IMR-90 (cell line): ENCODE measurements at places on chromosomes 2 and 18. TPM values are rescaled to one million over a fixed set of nuclear protein-coding genes. Genes with fewer than 3 reads are reported as not detected.
A peak's percentile ranks its signal among the peaks of the same experiment; 100 is the strongest.

The MC2R gene
- not detected in 2 replicates for total RNA-seq

The RESP18 gene
- not detected in 2 replicates for total RNA-seq

The NT5C1B gene
- not detected in 2 replicates for total RNA-seq

The PLA2R1 gene
- 0.28 and 0.54 TPM in 2 replicates for total RNA-seq

The NYAP2 gene
- not detected in 2 replicates for total RNA-seq

The RPE gene
- total RNA-seq: 114 and 339 TPM in 2 replicates

The SPC25 gene
- total RNA-seq: 2.0 and 5.6 TPM in 2 replicates

The FBXO15 gene
- total RNA-seq: 0.90 and 1.1 TPM in 2 replicates

The TUBA4B gene
- not detected in 2 replicates for total RNA-seq

The CIDEA gene
- total RNA-seq: not detected in 2 replicates

The USP34 gene
- 128 and 139 TPM in 2 replicates for total RNA-seq

DNA sequence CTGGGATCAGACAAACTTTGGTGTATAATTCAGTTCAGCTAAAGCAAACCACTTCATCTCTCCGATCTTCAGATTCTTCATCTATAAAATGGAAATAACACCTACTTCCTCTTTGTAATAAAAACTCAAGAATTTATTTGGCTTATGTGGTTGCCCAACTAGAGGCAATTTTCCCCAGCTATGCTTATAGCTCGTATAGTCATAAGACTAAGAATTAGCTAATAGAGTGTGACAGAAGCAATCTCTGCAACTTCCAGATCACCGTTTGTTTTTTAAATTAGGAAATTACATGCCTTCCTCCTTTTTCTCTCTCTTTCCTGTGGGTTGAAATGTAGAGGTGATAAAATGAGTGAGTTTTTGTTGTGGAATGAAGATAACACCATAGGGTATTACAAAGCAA, 35.3 kb upstream of the KCNF1 start:
- H3K27me3 ChIP-seq: no peaks in the 10 kb centered on the region
- H3K36me3 ChIP-seq: no peaks in the 10 kb centered on the region
- no peaks in the 10 kb centered on the region for H3K4me1 ChIP-seq
- no peak for DNase-seq

DNA sequence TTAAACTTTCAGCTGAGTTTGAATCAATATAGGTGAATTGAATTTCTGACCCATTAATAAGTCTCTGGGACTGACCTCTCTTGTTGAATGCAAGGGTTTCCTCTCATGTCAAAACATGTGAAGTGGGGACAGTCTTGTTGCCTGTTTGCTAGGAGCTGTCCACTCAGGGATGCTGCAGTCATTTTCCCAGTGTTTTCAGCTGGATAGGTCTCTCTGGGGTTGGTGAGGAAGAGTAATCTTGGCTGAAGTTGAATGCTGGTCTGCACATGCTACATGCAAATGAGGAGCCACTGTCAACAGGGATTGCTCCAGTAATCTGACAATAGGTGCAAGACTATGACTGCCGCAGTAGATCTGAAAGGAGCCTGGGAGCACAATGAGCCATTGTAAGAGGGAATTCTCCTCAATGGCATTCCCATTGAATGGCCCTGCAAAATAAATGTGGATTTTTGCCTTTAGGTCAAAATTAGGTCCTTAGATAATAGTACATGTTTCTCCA, 34.1 kb upstream of the IL1RL1 start:
- H3K4me1 ChIP-seq: no peaks in the 10 kb centered on the region
- H3K27ac ChIP-seq: no peak overlapping the region
- H3K36me3 ChIP-seq: no peaks in the 10 kb centered on the region
- H3K27me3 ChIP-seq: no peaks in the 10 kb centered on the region; the same call in 1 of the 2 replicates
- DNase-seq: no peak

DNA sequence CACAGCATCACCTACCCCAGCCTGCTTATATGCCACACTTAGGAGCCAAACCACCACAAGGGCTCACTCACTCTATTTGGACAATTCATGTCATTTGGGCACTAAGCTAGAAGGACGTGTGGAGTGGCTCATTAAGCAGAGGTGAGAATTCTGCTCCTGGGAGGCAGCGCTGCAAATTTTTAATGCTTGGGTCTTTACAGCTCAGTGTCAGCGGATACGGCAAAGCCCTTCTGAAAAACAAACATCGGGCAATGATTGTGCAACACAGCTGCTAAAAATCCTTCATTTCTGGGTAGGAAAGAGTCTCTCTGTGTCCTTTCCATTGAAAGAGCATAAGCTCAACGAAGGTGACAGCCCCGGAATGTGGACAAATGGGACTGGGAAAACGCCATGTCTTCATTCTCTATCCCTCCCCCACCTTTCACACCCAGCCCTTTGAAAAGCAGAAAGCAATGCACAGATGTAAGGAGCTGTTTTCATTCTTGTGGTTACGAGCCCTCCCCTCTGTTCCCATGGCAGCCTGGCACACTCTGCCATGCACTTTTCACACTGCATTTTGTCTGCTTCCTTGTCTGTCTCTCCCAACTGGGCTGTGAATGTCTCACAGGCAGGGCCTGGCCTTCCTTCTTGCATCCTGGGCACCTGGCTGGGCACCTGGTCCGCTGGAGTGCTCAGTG, 16.0 kb downstream of the TMEM177 start:
- H3K4me3 ChIP-seq: no peak overlapping the region
- no peaks in the 10 kb centered on the region for H3K36me3 ChIP-seq
- peak; percentile 54 for DNase-seq
- H3K27ac ChIP-seq: no peak overlapping the region
- peaks cover 25% of the 10 kb centered on the region for H3K27me3 ChIP-seq

DNA sequence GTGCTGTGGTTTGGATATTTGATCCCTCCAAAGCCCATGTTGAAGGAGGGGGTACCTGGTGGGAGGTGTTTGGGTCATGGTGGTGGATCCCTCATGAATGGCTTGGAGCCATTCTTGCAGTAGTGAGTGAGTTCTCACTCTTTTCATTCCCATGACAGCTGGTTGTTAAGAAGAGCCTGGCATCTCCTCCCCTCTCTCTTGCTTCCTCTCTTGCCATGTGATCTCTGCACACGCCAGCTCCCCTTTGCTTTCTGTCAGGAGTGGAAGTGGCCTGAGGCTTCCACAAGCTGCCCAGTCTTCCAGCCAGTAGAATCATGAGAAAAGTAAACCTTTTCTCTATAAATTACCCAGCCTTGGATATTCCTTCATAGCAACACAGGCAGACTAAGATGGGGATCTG, 8.6 kb downstream of the ADD2 start:
- H3K36me3 ChIP-seq: no peaks in the 10 kb centered on the region
- no peaks in the 10 kb centered on the region for H3K4me1 ChIP-seq
- H3K27me3 ChIP-seq: peaks cover 2% of the 10 kb centered on the region; the same call in 1 of the 2 replicates
- H3K4me3 ChIP-seq: no peak overlapping the region

DNA sequence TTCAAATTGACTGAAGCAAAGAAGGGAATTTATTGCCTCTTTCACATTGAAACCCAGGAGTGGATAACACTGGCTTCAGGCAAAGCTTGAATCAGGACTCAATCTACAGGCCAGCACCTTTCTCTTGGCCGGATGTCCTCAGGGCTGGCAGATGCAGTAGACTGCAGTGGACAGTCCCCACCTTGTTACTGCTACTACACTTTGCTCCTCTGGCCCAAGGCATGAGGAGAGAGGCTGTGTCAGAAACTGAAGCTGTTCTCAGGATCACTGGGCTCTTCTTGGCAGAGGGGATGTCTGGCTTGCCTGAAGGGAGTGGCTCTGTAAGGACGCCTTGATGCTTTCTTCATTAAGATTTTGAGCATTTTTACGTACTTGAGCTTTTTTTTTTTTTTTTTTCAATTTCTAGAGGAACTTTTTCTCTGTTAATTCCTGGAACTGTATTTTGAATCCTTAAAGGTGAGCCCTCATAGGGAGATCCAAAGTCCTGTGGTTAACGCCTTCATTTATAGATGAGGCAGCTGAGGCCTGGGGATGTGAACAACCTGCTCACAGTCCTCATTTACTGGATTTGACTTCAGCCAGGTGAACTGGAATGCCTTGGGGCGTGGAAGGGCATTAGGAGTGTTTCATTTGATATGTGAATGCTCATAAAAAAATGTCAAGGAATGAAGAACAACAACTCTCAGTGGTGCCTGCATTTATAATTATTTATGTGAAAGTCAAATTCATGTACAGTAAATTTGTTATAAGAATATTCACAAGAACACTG, 36.6 kb downstream of the CASP10 start:
- no peak overlapping the region for H3K4me3 ChIP-seq
- peaks cover 2% of the 10 kb centered on the region; the same call in 1 of the 2 replicates for H3K27me3 ChIP-seq
- no peak for DNase-seq
- no peak overlapping the region for H3K27ac ChIP-seq

GRCh38 chr2:202015471-202015870, 18.2 kb upstream of the FZD7 start:
- no peak overlapping the region for H3K4me3 ChIP-seq
- no peak for DNase-seq
- peaks cover 10% of the 10 kb centered on the region for H3K4me1 ChIP-seq

GRCh38 chr2:67400560-67401485, 3.7 kb downstream of the ETAA1 start:
- H3K4me1 ChIP-seq: no peaks in the 10 kb centered on the region; the same call in 1 of the 2 replicates
- peak overlapping the region; percentile 44; the same call in 1 of the 2 replicates for H3K27ac ChIP-seq
- H3K4me3 ChIP-seq: no peak overlapping the region
- peak; percentile 71 for DNase-seq
- H3K27me3 ChIP-seq: no peaks in the 10 kb centered on the region
- H3K36me3 ChIP-seq: peaks cover 9% of the 10 kb centered on the region; the same call in 1 of the 2 replicates

GRCh38 chr18:35371412-35372195, 5.5 kb downstream of the ZNF396 start:
- no peak overlapping the region for H3K4me3 ChIP-seq
- DNase-seq: peak; percentile 79
- peaks cover 2% of the 10 kb centered on the region for H3K4me1 ChIP-seq
- H3K27me3 ChIP-seq: no peaks in the 10 kb centered on the region
- H3K27ac ChIP-seq: no peak overlapping the region
- no peaks in the 10 kb centered on the region for H3K36me3 ChIP-seq

- H3K27ac ChIP-seq: peak overlapping the region; percentile 80; the same call in 1 of the 2 replicates
- peaks cover 7% of the 10 kb centered on the region for H3K4me1 ChIP-seq
- H3K4me3 ChIP-seq: no peak overlapping the region
- H3K36me3 ChIP-seq: no peaks in the 10 kb centered on the region
- peak; percentile 78 for DNase-seq
- no peaks in the 10 kb centered on the region for H3K27me3 ChIP-seq
These were observed 104.8 kb upstream of the WDR75 start for GRCh38 chr2:189336276-189336975.

DNA sequence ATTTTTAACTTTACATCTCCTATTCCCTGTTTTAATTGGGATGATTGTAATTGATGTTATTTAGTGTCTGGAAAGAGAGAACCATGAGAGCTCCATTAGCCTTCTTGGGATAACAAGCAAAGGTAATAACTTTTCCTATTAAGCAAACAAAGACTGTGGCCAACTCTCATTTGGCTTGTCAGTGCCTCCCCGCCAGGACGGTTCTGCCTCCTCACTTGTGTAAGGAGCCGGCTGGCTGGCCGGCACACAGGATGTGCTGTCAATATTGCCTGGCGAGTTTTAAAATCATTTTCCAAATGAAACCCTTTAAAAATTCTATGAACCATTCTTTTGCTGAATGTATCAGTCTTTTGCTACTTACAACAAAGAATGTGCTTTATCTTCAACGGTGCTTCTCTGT, 898.3 kb downstream of the CPS1 start:
- H3K27me3 ChIP-seq: no peaks in the 10 kb centered on the region
- H3K4me3 ChIP-seq: no peak overlapping the region
- no peak overlapping the region for H3K27ac ChIP-seq
- no peaks in the 10 kb centered on the region for H3K4me1 ChIP-seq
- DNase-seq: no peak
- H3K36me3 ChIP-seq: no peaks in the 10 kb centered on the region

DNA sequence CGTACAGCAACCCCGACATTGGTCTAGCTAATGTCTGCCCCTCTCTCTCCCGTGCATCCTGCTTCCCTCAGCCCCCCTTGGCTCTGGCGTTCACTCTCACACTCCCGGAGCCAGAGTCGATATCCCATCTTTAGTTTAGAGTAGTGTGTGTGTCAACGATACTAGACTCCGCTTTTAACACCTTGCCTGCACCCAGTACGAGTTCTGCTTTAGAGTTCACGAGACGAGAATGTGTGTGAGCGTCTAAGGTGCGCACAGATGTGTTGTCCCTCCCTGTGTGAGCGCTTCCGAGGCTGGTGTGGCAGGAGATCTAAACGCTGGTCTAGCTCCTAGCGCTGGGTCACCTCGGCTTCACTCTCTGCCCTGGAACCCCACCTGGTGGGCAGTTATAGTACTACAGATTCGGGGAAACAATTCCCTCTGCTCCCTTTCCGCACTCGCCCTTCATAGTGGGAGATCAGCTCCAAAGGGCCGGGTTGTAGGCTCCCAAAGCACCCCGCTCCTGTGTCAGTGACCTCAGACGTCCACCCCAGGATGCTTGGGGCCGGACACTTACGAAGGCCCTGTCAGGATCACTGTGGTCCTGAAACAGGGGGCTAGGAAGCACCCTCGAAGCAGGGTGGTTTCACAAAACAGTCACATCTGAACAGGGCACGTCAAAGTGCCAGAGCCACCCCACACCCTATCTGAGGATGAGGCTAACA, 2.6 kb upstream of the CYP26B1 start:
- no peak overlapping the region for H3K27ac ChIP-seq
- H3K4me3 ChIP-seq: no peak overlapping the region; the same call in 1 of the 2 replicates
- H3K27me3 ChIP-seq: peaks cover 89% of the 10 kb centered on the region
- H3K4me1 ChIP-seq: peaks cover 14% of the 10 kb centered on the region; the same call in 1 of the 2 replicates
- H3K36me3 ChIP-seq: no peaks in the 10 kb centered on the region

GRCh38 chr18:80154293-80154692, 45.2 kb downstream of the ADNP2 start:
- H3K4me3 ChIP-seq: no peak overlapping the region
- DNase-seq: peak; percentile 11
- H3K27me3 ChIP-seq: no peaks in the 10 kb centered on the region

GRCh38 chr2:224970311-224970710, 72.0 kb downstream of the DOCK10 start:
- no peaks in the 10 kb centered on the region for H3K27me3 ChIP-seq
- no peak overlapping the region for H3K27ac ChIP-seq
- no peaks in the 10 kb centered on the region for H3K4me1 ChIP-seq
- H3K36me3 ChIP-seq: no peaks in the 10 kb centered on the region
- no peak overlapping the region for H3K4me3 ChIP-seq

- no peak overlapping the region for H3K4me3 ChIP-seq
- DNase-seq: no peak
- no peak overlapping the region for H3K27ac ChIP-seq
- peaks cover 6% of the 10 kb centered on the region for H3K36me3 ChIP-seq
- no peaks in the 10 kb centered on the region for H3K27me3 ChIP-seq
- peaks cover 2% of the 10 kb centered on the region; the same call in 1 of the 2 replicates for H3K4me1 ChIP-seq
These were observed 30.5 kb downstream of the NAB1 start for GRCh38 chr2:190679391-190679790.

GRCh38 chr18:58937071-58937886, 72.6 kb downstream of the ZNF532 start:
- no peaks in the 10 kb centered on the region for H3K27me3 ChIP-seq
- peaks cover 5% of the 10 kb centered on the region; the same call in 1 of the 2 replicates for H3K4me1 ChIP-seq
- no peak overlapping the region for H3K27ac ChIP-seq
- peaks cover 18% of the 10 kb centered on the region for H3K36me3 ChIP-seq
- peak overlapping the region; percentile 18; the same call in 1 of the 2 replicates for H3K4me3 ChIP-seq

GRCh38 chr2:76687923-76688322, 834.3 kb downstream of the LRRTM4 start:
- no peaks in the 10 kb centered on the region for H3K36me3 ChIP-seq
- no peak for DNase-seq
- H3K27ac ChIP-seq: no peak overlapping the region
- no peaks in the 10 kb centered on the region for H3K27me3 ChIP-seq
- H3K4me3 ChIP-seq: no peak overlapping the region

GRCh38 chr18:57664568-57665165, 43.0 kb upstream of the NARS1 start:
- no peaks in the 10 kb centered on the region for H3K27me3 ChIP-seq
- H3K27ac ChIP-seq: no peak overlapping the region
- peaks cover 24% of the 10 kb centered on the region for H3K36me3 ChIP-seq
- peaks cover 11% of the 10 kb centered on the region for H3K4me1 ChIP-seq
- no peak overlapping the region for H3K4me3 ChIP-seq
